ENCODE measurements at places on chromosomes 12 and 14. TPM values are rescaled to one million over a fixed set of nuclear protein-coding genes. Genes with fewer than 3 reads are reported as not detected.

Gene VDR
- total RNA-seq: 23.4 TPM

Gene CMA1
- total RNA-seq: not detected

Gene C12orf56
- total RNA-seq: not detected

Gene SIX6
- total RNA-seq: not detected

DNA sequence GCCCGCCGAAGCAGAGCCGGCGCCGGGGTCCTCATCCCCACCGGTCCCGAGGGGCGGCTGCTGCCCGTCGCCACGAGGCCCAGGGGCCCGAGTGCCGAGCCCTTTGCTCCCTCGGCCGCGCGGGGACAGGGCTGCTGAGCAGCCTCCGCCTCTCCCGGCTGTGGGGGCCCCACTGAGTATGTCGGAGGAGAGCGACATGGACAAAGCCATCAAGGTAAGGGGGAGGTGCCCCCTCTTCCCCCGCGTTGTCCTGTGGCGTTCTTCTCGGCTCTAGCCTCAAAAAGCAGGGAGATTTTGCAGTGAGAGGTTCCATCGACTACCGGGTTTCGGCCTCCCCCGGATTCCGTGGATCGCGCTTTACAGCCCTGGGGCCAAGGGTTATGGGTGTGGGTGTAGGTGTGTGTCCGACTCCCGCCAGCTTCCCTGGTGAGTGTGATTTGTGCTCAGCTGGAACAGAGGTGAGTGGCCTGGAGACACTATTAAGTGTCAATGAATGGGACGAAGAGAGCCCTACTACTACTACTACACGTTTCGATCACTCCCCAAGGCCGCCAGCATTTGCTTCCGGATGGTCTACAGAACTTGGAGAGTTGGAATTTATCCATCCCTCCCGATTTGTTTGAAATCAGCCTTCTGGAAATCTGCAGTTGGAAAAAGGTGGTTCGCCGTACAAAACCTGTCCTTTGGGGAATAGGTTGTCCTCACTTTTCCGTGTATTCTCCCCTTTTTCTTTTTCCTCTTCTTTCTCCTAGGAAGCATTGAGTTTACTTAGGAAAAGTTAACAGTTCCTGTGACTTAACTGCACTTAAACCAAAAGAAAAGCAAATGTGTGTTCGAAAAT, 748 bp downstream of the MAPKAPK5 start:
- peak; percentile 23 for DNase-seq

DNA sequence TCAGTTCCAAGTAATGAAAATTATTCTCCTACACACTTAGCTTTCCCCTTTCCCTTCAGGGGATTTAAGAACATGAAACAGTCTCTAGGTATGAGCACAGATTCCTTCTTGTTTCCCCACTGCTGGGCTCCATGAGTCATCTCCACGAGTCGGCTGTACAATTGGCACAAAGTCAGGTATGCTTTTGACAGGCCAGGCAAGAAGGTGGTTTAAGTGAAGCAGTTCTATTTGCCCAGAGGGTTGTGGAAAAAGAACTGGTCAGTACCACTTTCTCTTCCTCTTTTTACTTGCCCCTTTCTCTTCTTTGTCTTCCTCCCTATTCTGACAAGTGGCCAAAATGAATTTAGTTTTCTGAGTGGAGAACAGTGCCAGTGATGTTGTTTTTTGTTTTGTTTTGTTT, 16.3 kb downstream of the DYNC1H1 start:
- peak; percentile 99 for DNase-seq

DNA sequence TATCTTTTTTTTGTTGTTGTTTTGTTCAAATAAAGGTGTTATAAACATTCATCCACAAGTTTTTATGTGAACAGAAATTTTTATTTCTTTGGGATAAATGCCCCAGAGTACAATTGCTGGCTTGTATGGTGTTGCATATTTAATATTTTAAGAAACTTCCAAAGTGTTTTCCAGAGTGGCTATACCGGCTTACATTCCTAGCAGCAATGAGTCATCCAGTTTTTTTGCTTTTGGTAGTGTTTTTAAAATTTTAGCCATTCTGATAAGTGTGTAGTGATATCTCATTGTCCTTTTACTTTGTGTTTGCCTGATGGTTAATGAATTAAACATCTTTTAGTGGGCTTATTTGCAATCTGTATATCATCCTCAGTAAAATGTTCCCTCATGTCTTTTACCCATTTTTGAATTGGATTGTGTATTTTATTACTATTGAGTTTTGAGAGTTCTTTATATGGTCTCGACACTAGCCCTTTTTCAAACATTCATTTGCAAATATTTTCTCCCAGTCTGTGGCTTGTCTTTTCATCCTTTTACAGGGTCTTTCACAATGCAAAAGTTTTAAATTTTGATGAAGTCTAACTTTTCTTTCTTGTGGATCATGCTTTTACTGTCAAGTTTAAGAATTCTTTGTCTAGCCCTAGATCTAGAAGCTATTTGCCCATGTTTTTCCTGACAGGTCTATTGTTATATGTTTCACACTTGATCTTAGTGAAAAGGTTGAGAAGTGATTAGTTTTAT, 29.5 kb downstream of the PPP4R4 start:
- no peak for DNase-seq

Measured in MCF 10A (cell line).